D341Med (cell line): ENCODE measurements at places on chromosomes 5 and 9.

DNA sequence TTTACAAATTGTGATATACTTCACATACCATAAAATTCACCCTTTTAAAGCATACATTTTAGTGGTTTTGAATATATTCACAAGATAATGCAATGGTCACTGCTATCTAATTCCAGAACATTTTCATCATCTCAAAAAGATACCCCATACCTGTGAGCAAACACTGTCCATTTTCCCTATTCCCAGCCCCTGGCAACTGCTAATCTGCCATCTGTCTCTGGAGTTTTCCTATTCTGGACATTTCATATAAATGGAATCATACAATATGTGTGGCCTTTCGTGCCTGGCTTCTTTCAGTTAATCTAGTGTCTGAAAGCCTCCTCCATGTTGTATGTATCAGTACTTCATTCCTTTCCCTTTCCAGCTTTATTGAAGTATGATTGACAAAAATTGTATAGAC, 14.7 kb downstream of the SNX30 start:
- DNase-seq = no peak

- DNase-seq = no peak
Measured at GRCh38 chr9:102479191-102479590, 515.9 kb upstream of the CYLC2 start.

DNA sequence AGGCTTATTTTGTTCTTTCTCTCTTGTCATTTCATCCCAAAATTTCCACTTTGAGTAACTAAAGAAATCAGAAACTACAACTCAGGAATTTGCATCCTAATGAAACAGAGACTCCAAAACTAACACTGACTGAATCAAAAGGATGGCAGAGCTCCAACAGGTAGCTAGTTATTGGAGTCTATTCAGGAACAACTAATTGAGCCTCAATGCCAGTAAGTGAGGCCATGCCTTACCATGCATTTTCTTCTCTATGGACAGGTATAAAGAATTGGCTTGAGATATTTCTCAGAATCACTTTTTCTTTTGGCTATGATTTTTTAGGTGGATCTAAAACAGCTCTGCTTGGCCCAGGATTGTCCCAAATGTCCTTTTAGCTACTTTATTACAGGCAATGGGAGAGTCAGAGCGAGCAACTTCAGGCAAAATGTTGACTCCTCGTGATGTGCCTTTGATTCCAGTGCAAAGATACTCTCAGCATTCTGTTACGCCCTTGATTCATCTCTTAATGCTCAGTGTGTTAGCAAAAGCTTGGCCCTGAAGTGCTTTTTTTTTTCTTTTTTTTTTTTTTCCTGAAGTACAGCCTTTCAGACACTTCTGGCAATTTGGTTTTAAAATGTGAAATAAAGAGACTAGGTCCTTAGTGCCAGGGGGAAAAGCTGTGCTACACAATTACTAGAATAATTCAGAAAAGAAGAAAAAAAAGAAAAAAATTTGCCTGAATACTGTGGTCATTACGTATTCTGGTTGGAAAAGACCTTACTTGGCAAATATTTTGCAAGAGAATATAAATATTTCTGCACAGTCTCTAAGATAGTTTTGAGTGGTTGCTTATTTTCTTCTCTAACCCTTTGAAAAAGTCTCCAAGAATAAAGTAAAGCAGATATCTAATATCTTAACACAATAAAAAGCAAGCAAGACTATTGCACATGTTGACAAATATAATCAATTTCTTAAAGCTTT, 423.7 kb downstream of the ANXA1 start:
- DNase-seq = no peak

DNA sequence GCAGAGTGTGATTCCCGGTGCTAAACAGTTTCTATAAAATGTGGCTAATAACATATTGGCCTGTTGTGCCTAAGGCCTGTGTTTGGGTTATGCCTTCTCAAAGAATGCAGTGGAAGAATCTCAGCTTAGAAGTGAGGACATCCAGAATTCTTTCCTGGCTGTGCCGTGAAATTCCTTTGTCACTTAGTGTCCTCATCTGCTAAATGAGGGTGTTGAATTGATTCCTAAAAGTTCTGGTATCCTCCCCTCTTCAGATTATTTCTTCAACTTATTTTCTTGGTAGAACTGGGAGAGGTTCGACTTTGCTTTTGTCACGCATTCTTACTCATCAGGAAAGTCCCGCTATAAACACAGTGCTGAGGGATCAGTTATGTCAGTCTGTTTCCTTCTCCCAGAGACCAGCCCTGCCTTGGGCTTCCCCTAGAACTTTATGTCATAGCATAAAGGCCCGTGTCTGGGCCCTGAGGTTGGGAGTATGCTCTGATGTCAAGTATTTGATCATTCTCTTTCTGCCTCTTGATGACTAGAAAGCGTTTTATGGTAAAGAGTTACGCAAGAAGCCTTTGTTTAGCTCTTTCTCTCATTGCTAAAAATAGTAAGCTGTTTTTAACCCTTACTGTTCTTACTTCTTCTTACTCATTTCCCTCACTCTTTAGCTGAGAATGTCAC, 29.5 kb downstream of the MTAP start:
- DNase-seq = no peak

DNA sequence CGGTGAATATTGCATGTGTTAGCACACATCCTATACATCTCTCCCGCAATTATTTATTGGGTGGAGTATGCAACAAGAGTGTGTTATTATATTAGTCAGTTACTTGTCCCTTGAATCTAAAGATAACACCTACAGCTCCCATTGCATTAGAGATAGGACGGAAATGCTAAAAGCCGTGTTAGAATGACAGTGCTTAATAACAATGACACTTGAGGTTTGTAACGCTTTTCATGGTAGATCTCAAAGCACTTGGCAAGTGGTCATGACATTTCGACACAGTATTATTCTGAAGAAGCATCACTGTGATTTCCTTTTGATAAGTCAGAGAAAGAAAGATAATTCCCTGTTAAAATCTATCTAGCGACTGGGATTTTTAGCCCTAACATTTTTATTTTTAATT, 33.4 kb upstream of the TRIO start:
- DNase-seq = no peak

- DNase-seq = peak; percentile 52
Measured at GRCh38 chr9:841371-842209, at the start of gene DMRT1. DMRT1 (plus strand) TSS chr9:841697; CDS start chr9:841839, 142 bp downstream.
